ENCODE measurements at places on chromosomes 7 and 10. TPM values are rescaled to one million over a fixed set of nuclear protein-coding genes. Genes with fewer than 3 reads are reported as not detected.
A peak's percentile ranks its signal among the peaks of the same experiment; 100 is the strongest.

- H3K27me3 ChIP-seq, result no peaks in the 10 kb centered on the region
- no peak for DNase-seq
- H3K4me1 ChIP-seq, result no peaks in the 10 kb centered on the region
- H3K27ac ChIP-seq, result no peak overlapping the region
- H3K36me3 ChIP-seq, result no peaks in the 10 kb centered on the region
Measured at GRCh38 chr7:47809387-47809786, 138.9 kb downstream of the PKD1L1 start.

GRCh38 chr7:26626687-26627086, 237.7 kb downstream of the SKAP2 start:
- DNase-seq, result no peak
- H3K4me3 ChIP-seq, result no peak overlapping the region
- no peaks in the 10 kb centered on the region for H3K4me1 ChIP-seq
- H3K27ac ChIP-seq, result no peak overlapping the region
- H3K36me3 ChIP-seq, result no peaks in the 10 kb centered on the region

- DNase-seq, result peak; percentile 82
- H3K27me3 ChIP-seq, result peaks cover 21% of the 10 kb centered on the region
- H3K36me3 ChIP-seq, result no peaks in the 10 kb centered on the region
- peaks cover 68% of the 10 kb centered on the region for H3K4me1 ChIP-seq
- H3K4me3 ChIP-seq, result peak overlapping the region; percentile 59
- H3K27ac ChIP-seq, result peak overlapping the region; percentile 99
Measured at GRCh38 chr10:17229016-17229716, 1.1 kb downstream of the VIM start.

GRCh38 chr10:65968871-65969270, 957.0 kb upstream of the LRRTM3 start:
- H3K27ac ChIP-seq, result no peak overlapping the region
- H3K36me3 ChIP-seq, result no peaks in the 10 kb centered on the region
- no peaks in the 10 kb centered on the region for H3K27me3 ChIP-seq
- no peak overlapping the region for H3K4me3 ChIP-seq
- H3K4me1 ChIP-seq, result no peaks in the 10 kb centered on the region
- DNase-seq, result no peak

DNA sequence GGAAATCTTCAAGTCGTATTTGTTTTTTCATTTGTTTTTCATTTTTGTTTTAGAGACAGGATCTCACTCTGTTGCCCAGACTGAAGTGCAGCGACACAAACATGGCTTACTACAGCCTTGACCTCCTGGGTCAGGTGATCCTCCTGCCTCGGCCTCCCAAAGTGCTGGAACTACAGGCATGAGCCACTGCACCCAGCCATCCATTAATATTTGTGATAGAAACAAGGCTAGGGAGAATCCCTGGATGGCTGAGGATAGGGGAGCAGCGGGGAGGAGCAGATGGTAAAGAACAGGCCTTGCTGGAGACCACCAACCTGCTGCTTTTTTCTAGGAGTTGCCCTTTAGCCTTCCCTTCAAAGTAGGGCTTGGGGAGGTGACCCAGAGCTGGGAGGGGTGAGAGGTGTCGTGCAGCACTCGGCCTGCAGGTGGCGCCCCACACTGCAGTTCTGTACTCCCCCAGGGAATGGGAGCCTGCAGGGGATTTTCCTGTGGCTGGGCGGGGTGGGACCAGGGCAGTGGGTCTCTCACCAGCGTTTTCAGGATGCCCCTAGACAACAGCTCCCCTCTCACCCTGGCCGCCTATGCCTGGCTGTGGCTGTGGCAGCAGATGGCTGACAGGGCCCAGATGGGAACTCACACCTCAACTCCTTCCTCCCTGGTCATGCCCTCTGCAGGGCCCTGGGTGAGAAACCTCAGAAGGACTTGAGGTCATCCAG, 12.6 kb upstream of the CDH23 start:
- no peaks in the 10 kb centered on the region for H3K4me1 ChIP-seq
- H3K27ac ChIP-seq, result no peak overlapping the region
- DNase-seq, result peak; percentile 79

- H3K27ac ChIP-seq, result peak overlapping the region; percentile 31
- no peak for DNase-seq
- no peak overlapping the region for H3K4me3 ChIP-seq
- H3K4me1 ChIP-seq, result no peaks in the 10 kb centered on the region
- no peaks in the 10 kb centered on the region for H3K36me3 ChIP-seq
Measured at GRCh38 chr7:110522761-110523200, 568.1 kb upstream of the LRRN3 start.

DNA sequence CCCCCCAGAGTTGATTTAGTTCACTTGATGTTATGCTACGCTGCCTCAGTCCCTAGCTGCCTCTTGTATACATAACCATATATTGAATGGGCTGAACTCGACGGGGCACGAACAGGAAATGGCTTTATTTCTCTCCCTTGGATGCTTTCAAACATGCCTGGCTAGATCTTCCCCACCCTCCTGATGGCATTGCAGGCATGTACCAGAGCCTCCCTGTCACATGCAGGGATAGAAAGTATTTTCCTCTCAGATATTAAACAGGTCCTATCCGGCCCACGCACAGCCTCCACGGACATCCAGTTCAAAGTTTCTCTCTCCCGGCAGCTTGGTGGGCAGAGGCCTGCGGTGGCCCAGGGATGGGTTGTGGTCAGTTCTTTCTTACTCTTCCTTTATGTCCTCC, 422.1 kb downstream of the RPS24 start:
- no peak for DNase-seq
- H3K4me1 ChIP-seq, result no peaks in the 10 kb centered on the region
- no peaks in the 10 kb centered on the region for H3K36me3 ChIP-seq

GRCh38 chr10:82924711-82925110, 1049.7 kb downstream of the NRG3 start:
- H3K4me1 ChIP-seq, result no peaks in the 10 kb centered on the region
- no peak overlapping the region for H3K4me3 ChIP-seq
- no peaks in the 10 kb centered on the region for H3K36me3 ChIP-seq
- H3K27ac ChIP-seq, result no peak overlapping the region
- no peak for DNase-seq

- H3K27me3 ChIP-seq, result no peaks in the 10 kb centered on the region
- no peaks in the 10 kb centered on the region for H3K4me1 ChIP-seq
- no peak for DNase-seq
Measured at GRCh38 chr7:78168865-78169264, 370.3 kb downstream of the PHTF2 start.

DNA sequence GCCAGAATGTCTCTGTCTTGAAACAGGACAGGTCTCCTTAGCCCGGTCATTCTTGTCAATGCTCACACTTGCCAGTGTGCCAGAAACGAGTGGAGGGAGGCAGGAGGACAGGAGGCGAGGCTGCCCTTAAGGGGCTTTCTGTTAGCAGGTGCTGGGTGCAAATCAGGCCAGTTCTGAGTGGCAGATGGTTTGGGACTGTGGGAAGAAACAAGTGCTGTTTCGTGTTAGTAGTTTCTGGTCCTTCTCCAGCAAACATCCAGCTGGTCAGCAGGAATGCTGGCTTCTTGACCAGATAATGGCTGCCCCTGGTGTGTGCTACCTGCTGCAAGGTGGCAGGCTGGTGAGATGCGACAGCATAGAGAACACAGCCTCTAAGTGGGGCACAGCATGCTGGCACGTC, 8.2 kb upstream of the NDUFB2 start:
- no peaks in the 10 kb centered on the region for H3K36me3 ChIP-seq
- no peak overlapping the region for H3K4me3 ChIP-seq
- no peak for DNase-seq
- no peaks in the 10 kb centered on the region for H3K4me1 ChIP-seq

- H3K36me3 ChIP-seq, result no peaks in the 10 kb centered on the region
- H3K27ac ChIP-seq, result no peak overlapping the region
- H3K4me3 ChIP-seq, result no peak overlapping the region
- H3K4me1 ChIP-seq, result no peaks in the 10 kb centered on the region
- no peaks in the 10 kb centered on the region for H3K27me3 ChIP-seq
Measured at GRCh38 chr7:34904987-34905386, 132.3 kb downstream of the DPY19L1 start.

DNA sequence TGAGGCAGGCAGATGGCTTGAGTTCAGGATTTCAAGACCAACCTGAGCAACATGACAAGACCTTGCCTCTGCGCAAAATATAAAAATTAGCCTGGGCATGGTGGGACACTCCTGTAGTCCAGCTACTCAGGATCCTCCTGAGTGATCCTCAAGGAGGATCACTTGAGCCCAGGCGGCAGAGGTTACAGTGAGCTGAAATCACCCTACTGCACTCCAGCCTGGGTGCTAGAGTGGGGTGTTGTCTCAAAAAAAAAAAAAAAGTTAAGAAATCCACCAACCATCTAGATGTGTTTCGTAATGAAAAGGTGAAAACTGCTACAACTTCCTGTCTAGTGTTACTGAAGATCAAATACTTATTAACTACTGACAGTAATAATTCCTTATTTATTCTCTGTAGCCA, 8.1 kb downstream of the GLCCI1 start:
- no peak overlapping the region for H3K27ac ChIP-seq
- H3K27me3 ChIP-seq, result no peaks in the 10 kb centered on the region
- no peaks in the 10 kb centered on the region for H3K36me3 ChIP-seq

DNA sequence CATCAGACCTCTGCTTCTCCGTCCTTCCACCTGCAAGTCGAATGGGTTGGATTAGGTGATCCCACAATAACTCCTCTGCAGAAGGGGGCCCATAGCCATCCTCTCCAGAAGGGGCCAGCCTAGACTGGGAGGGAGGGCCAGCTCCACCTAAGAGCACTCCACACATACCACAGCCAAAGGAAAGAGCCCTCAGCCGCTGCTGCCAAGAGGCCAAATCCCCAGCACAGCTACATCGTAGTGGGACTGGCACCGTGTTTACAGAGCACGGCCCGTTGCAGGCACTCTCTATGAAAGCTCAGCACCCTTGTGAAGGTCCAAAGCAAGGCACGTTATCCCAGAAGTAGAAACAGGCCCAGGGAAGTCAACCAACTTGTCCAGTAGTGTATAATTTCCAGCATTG, 5.4 kb downstream of the KCNH2 start:
- no peak overlapping the region for H3K4me3 ChIP-seq
- peaks cover 66% of the 10 kb centered on the region for H3K4me1 ChIP-seq
- no peak for DNase-seq
- H3K27me3 ChIP-seq, result peaks cover 16% of the 10 kb centered on the region
- no peaks in the 10 kb centered on the region for H3K36me3 ChIP-seq

DNA sequence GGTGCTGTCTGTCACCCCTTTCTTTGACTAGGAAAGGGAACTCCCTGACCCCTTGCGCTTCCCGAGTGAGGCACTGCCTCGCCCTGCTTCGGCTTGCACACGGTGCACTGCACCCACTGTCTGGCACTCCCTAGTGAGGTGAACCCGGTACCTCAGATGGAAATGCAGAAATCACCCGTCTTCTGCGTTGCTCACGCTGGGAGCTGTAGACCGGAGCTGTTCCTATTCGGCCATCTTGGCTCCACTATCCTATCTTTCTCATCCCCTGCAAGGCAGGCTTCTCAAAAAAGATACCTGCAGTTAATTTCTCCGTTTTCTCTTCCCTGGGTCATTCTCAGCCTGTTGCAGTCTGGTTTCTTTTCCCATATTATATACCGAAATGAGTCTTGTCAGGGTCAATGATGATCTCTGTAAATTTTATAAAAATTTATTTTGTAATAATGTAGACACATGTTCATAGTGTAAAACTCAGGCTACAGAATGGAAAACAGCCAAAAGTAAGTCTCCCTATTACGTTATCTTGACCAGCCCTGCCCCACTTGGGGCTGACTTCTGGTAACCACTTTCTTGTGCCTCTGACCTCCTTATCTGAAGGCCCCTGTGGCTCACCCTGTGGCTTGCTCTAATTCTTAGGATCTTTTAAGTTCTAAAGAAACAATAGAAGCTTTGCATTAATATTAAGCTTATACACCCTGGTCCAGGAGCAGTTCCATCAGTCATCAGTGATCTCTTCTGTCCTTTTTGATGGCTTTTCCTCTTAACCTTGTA, 20.7 kb downstream of the BLVRA start:
- no peak overlapping the region for H3K27ac ChIP-seq
- no peaks in the 10 kb centered on the region for H3K36me3 ChIP-seq
- H3K4me3 ChIP-seq, result no peak overlapping the region
- H3K4me1 ChIP-seq, result peaks cover 10% of the 10 kb centered on the region
- DNase-seq, result no peak

GRCh38 chr10:103828107-103828506, 27.3 kb downstream of the SH3PXD2A start:
- H3K27ac ChIP-seq, result no peak overlapping the region
- no peaks in the 10 kb centered on the region for H3K36me3 ChIP-seq
- no peaks in the 10 kb centered on the region for H3K27me3 ChIP-seq

GRCh38 chr10:20877986-20878983, 18.8 kb downstream of the NEBL start:
- no peak for DNase-seq
- no peaks in the 10 kb centered on the region for H3K27me3 ChIP-seq
- H3K36me3 ChIP-seq, result no peaks in the 10 kb centered on the region
- no peak overlapping the region for H3K27ac ChIP-seq

- no peaks in the 10 kb centered on the region for H3K4me1 ChIP-seq
- H3K4me3 ChIP-seq, result no peak overlapping the region
- no peak overlapping the region for H3K27ac ChIP-seq
- no peaks in the 10 kb centered on the region for H3K27me3 ChIP-seq
- no peaks in the 10 kb centered on the region for H3K36me3 ChIP-seq
Measured at GRCh38 chr7:65342723-65343629, 30.7 kb upstream of the ZNF92 start.

DNA sequence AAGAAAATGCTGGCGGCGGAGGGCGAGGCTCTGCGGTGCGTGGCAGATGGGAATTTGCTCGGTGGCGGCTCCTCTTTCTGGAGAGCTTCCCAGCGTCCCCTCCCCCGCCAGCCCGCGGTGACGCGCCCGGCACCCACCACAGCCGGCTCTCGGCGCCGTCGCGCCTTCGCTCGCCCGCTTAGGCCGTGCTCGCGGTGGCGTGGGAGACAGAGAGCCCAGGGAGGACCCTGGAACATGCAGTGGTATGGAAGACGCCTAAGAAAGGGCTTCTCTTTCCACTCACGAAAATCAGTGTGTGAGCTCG, 576 bp upstream of the CSGALNACT2 start:
- DNase-seq, result peak; percentile 53
- peak overlapping the region; percentile 97 for H3K27ac ChIP-seq
- no peaks in the 10 kb centered on the region for H3K4me1 ChIP-seq
- no peaks in the 10 kb centered on the region for H3K27me3 ChIP-seq
- H3K4me3 ChIP-seq, result peak overlapping the region; percentile 97
- no peaks in the 10 kb centered on the region for H3K36me3 ChIP-seq

LOXL4 gene
- 6.4 TPM for total RNA-seq

ZNF853 gene
- total RNA-seq, result 8.8 TPM

AKR1C8 gene
- total RNA-seq, result not detected

ASB10 gene
- total RNA-seq, result not detected
